ENCODE measurements at places on chromosomes 7 and 10.

GRCh38 chr7:39565538-39565937, 666 bp upstream of the YAE1 start:
- DNase-seq = no peak

- DNase-seq = no peak
Observed at GRCh38 chr7:88102675-88103074, 117.2 kb downstream of the SRI start.

DNA sequence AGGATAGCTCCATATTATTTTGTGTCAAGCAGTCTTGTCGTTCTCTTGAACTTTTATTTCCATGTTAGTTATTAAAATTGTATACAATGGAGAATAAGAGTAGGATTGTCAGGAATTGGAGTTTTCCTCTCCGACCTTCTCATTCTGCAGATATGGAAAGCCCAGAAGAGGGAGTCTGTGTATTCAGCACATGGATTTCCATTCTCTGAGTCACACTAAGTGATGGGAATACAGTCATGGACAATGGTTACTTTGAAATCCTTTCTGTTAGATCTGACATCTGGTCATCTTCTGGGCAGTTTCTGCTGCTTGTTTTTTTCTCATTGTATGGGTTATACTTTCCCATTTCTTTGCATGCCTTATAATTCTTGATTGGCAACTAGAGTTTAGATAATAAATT, 5.0 kb upstream of the TASOR2 start:
- DNase-seq = no peak

DNA sequence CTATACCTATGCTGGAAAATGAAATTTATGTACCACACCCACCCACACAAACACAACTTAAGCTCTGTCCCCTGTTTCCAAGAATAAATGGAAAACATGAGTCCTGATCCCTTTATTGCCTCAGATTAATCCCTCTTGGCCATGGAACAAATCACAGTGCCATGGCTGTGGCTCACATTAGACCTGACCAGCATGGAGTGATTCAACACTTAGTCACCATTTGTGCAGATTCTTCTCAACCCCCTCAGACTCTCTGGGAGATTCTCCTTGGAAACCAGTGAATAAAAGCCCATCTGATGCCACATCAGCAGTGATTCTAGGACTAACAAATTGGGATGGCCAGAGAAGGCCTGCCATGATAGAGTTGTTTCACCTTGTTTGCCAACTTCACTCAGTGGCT, 204.4 kb upstream of the TMEM72 start:
- DNase-seq = no peak

DNA sequence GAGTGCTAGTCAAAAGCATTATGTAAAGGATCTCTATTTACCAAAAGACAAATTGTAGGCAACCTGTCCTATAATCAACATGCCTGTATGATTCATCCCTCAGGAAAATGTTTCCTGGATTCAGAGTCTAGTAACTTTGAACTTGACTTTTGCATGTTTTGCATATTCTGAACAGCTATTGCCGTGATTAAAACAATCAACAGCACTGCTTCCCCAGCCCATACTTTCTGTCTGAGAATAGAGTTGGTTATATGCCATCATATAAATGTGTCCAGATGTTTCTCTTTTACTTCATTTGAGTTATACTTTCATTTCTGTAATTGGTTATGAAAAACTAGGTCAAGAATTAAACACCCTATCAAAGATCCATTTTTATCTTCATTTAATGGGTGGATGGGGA, 83.5 kb downstream of the ZMYND11 start:
- no peak for DNase-seq

DNA sequence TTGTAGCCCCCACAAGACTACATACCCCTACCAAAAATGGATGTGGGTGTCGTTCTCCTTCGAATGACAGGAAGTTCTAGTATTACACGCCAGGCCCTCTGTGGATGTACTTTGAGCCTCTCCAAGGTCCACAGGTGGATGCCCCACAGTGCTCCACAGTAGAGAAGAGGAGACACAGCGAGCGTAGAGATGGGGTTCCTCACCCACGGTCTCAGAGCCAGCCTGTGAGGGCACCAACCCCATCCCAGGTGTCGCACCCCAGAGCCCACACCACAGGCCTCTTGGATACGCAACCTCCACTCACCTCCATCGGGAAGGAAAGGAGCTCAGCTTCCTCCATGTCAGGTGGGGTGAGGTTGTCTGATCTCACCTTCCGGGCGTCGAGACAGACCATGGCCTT, 2.3 kb downstream of the CPA5 start:
- no peak for DNase-seq

- DNase-seq = no peak
Observed at GRCh38 chr10:92238586-92239098, 52.2 kb downstream of the CPEB3 start.

DNA sequence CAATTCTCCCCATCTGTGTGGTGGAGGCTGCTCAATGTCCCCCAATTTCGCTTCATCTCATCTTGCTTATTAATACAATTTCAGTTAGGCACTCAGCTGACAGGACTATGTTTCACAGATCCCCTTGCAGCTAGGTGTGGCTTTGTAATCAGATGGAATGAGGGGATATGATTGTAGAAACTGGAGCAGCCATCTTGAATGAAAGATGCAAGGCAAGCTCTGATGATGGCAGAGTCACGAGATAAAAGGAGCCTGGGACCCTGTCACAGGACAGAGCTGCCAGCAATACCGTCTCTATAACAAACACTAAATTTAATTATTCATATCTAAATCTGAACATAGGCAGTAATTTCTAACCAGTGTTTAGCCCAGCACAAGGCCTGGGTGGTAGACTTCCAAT, 991 bp upstream of the DLD start:
- DNase-seq = no peak

GRCh38 chr7:105718511-105718925, 137.2 kb upstream of the EFCAB10 start:
- DNase-seq = no peak

GRCh38 chr7:1743481-1744230, 73.6 kb downstream of the ELFN1 start:
- no peak for DNase-seq

DNA sequence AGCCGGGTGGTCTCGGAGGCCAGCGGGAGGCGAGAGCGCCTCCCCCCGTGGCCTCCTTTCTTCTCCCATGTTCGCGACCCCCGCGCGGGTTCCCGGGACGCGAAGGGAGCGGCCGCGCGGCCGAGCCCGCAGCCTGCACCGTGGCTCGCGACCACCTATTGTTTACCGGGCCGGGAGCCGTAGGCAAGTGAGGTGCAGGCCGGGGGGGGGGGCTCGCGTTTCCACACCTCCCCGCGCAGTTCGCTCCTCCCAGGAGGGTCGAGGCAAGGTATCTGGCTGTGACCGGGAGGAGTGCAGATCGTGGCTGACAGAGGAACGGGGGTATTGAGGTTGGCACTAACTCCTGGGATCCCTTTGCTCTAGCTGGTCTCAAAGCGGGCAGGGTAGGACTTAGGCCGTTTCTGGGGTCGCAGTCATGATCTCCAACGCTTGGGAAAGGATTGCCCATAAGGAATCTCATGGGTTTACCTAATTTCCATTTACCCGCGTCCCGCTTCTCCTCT, 734 bp downstream of the PTPN12 start:
- DNase-seq = peak; percentile 55

DNA sequence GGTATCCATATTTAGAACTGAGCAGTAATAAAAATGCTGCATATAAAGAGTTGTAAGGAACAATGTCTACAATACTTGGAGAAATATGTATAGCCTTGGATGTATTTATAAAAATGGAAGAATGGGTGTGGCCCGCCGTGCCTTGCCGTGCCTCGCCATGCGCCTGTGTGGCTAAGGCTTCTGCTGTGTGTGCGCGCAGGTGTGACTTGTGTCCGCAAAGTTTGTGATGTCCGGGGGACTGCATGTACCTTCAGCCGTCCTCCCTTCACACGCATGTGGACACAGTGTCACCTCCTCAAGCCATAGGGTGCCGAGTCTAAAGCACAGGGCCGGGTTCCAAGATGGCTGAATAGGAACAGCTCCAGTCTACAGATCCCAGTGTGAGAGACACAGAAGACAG, 9.8 kb downstream of the SAMD9 start:
- DNase-seq = no peak

GRCh38 chr10:58795560-58795959, 282.9 kb downstream of the BICC1 start:
- no peak for DNase-seq

DNA sequence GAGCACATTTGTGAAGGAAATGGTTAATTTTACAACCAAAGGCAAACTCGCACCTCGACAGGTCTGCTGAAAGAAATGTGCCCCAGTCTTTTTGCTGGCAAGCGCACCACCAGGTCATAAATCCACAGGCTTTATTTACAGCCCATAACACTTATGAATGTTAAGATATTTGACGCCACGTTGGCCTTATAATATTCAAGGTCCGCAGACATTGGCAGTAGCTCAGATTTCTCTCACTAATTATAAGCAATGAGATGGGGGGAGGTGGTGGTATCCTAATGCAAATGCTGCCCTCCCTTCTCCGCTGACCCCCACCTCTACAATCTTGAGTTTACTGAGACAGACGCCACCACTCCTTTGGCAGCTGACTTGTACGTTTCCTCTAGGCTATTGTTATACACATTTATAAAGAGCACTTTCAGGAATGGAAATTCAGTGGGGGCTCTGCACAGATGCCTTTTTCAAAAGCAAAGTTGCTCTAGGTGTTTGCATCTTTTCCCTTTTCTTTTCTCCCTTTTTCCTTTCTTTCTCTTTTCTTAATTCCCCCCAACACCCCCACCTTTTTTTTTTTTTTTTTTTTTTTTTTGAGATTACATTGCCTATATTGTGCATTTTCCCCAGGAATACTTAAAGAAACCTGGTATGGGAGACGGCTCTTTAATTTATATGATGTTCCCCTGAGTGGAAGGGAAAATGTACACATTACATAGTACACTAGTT, 6.7 kb downstream of the TCF7L2 start:
- DNase-seq = no peak

DNA sequence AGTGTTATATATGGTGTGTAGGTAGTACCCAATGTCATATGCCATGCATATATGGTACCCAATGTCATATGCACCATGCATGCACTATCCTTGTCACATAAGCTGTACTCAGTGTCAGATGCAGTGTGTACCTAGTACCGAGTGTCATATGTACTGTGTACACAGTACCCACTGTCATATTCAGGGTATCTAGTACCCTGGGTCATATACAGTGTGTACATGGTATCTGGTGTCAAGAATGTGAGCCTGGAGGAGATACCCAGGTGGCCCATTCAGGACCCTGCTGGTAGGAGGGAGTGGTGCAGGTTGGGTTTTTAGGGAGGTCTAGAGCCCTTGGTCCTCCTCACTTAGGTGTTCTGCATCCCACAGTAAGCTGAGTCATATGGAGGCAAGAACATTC, 1.8 kb downstream of the ZMYND11 start:
- no peak for DNase-seq

DNA sequence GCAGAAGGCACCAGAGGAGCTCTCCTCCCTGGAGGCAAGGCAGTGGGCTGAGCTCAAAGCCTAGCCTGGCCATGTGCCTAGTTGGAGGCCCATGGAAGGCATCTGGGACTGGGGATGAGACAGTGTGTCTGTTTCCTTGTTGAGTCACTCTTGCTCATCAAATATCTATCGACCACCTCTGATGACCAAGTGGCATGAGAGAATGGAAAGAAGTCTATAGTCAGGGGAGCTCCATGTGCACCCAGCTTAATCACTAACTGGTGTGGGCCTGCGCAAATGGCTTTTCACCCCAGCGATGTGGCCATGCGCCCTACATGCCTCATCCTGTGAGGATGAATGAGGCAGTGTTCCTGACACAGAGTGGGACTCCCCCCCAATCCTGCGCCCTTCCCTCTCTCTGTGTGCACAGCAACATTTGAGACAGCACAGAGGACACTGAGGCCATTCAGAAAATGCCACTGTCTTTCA, 229.9 kb downstream of the RPS24 start:
- no peak for DNase-seq

DNA sequence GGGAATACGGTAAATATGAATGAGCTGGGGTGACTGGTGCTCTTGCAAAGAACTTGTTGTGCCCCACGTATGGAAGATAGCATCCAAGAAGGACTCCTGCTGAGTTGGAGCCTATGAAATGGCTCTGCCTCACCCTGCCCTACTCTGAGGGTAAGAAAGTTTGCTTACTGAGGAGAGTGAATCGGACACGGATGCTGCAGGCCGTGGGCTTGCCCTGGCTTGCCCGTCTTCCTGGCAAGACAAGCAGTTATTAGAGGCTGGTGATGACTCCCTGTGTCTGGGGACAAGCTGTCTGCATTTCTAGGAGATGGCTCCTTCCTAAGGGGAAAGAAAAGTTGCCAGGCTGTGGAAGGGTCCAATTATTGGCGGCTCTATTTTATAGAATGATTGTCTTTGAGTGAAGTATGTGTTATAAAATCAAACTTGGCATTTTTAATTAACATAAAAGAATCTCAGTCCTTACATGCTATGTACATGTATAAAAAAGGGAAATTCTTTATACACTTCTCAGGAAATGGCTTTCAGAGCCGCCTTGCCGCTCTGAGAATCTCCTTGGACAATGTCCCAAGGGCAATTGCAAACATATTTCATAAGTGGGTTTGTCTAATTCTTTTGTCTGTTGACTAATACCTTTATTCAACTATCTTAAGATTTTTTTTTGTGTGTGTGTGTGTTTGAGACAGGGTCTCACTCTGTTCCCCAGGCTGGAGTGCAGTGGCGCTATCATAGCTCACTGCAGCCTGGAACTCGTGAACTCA, 64.6 kb downstream of the CYP26A1 start:
- DNase-seq = no peak

DNA sequence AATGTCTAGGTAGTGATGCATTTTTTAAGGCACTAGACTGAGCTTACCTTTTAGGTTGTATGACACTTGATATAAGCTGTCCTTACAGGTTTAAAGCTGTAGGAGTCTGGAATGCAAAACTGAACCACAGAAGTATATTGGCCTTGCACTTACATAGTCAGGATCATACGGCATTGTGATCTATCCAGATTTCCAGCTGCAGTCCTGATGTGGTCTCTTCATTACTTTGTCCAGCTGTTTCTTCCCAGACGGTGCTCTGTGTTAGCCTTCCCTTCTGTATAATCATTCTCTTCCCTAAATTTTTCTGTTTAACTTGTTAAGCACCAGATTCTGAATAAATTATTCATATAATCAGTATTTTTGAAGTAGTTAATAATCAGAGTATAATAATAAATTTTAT, 67.1 kb downstream of the AUTS2 start:
- no peak for DNase-seq

DNA sequence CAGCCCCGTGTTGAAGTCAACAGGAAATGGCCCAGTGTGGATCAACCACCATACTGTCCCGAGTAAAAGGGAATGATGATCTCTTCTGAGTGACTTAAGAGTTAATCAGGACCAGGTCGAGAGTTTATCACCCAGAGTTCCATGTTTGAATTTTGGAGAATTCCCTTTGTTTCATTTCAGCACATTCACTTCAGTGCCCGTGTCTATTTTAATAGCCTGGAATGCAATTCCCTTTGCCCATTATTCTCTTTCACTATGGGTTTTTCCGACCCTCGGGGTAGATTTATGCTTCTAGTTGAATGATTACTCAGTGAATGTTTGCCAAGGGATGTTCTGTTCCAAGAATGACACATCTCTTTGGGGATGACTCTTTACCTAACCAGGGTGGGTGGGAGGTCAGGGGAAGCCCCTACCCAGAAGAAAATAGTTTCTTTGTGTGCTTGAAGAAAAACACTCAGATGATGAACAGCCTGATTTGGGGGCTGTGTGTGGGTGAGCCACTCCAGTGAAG, 594.9 kb downstream of the INHBA start:
- DNase-seq = no peak

- DNase-seq = peak; percentile 70
Observed at GRCh38 chr10:12195603-12196506, at the start of the genes CDC123 and NUDT5. Gene CDC123, plus strand, starts transcription at chr10:12196188. Its CDS starts 58 bp downstream, at chr10:12196246. Gene NUDT5, minus strand, starts transcription at chr10:12195891. Its CDS starts 9,600 bp downstream, at chr10:12186291.

Data from NCI-H1092 (cell line).